ENCODE measurements at places on chromosomes 13 and 19. TPM values are rescaled to one million over a fixed set of nuclear protein-coding genes. Genes with fewer than 3 reads are reported as not detected.

ZNF765 gene
- total RNA-seq = 9.0 TPM

CGB8 gene
- not detected for total RNA-seq

VSTM1 gene
- total RNA-seq = not detected

KLK12 gene
- not detected for total RNA-seq

SIGLEC14 gene
- total RNA-seq = not detected

KLF1 gene
- total RNA-seq = under 0.01 TPM

VSTM2B gene
- 0.93 TPM for total RNA-seq

TUBB4A gene
- total RNA-seq = 32.0 TPM

CCDC8 gene
- total RNA-seq = 4.6 TPM

LRFN3 gene
- 6.5 TPM for total RNA-seq

CD209 gene
- total RNA-seq = not detected

ZFP14 gene
- total RNA-seq = 6.5 TPM

SLAIN1 gene
- total RNA-seq = 159 TPM

GARIN5A gene
- not detected for total RNA-seq

PIH1D1 gene
- 124 TPM for total RNA-seq

RDH8 gene
- total RNA-seq = 10.6 TPM

TTC9B gene
- total RNA-seq = not detected

ZNF444 gene
- 11.3 TPM for total RNA-seq

ZNF728 gene
- total RNA-seq = not detected

DIAPH3 gene
- 21.0 TPM for total RNA-seq

LILRA2 gene
- not detected for total RNA-seq

TGFBR3L gene
- total RNA-seq = not detected

PRR12 gene
- 3.9 TPM for total RNA-seq

CCDC169 gene
- 3.7 TPM for total RNA-seq

SYT3 gene
- total RNA-seq = 0.31 TPM

CEACAM20 gene
- total RNA-seq = not detected

CBLC gene
- total RNA-seq = 0.15 TPM

EFNB2 gene
- total RNA-seq = 29.5 TPM

SHISA2 gene
- 36.0 TPM for total RNA-seq

ICAM5 gene
- total RNA-seq = 0.15 TPM

KLHL1 gene
- total RNA-seq = not detected

FCAR gene
- total RNA-seq = not detected

ZNF229 gene
- 5.6 TPM for total RNA-seq

FCGBP gene
- total RNA-seq = 0.33 TPM

GRIN2D gene
- 0.67 TPM for total RNA-seq

All from melanocyte of skin (primary cell).